Activated CD4-positive, alpha-beta memory T cell treated with anti-CD3 and anti-CD28 coated beads, Interleukin-2, amount 10 ng/mL, durations not matched to agents 7 days and 5 days (primary cell): ENCODE measurements at places on chromosomes 12 and 14. TPM values are rescaled to one million over a fixed set of nuclear protein-coding genes. Genes with fewer than 3 reads are reported as not detected.

- no peak for DNase-seq
Measured at GRCh38 chr12:82461393-82461792, 103.1 kb downstream of the METTL25 start.

DNA sequence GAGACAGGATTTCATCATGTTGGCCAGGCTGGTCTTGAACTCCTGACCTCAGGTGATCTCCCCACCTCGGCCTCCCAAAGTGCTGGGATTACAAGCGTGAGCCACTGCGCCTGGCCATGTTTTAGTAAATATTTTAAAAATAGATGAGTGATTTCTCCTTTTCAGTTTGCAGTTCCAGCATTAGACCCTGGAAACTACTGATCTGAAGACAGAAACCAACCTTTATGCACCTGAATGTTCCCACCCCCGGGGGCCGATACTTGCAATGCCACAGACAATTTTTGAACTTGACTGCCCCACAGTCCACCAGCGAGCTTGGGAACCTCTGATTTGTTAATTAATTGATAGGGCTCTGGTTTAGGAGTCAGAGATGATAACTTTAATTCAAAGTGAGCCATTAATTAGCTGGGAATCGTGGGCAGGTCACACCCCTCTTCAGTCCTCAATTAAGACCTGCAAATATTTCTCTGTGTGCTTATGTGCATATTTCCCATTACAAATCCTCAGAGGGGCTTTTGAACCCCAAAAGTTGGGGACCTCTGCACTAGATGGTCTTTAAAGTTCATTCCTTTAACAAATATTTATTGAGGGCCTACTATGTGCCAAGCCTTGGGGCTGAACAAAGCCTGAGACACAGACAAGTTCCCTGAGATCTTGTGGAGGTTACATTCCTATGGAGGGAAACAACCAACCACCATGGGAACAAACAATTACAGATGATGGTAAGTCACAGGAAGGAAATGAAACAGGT, 4.1 kb upstream of the TMEM120B start:
- DNase-seq, result no peak

- peak; percentile 39 for DNase-seq
Measured at GRCh38 chr14:91899213-91899612, 31.9 kb upstream of the TC2N start.

Gene CCDC85C
- 11.7 TPM for total RNA-seq

Gene NTF3
- not detected for total RNA-seq
